Heart right ventricle (tissue), 16 donors: ENCODE measurements at places on chromosomes 5 and 9. TPM values are rescaled to one million over a fixed set of nuclear protein-coding genes. Genes with fewer than 3 reads are reported as not detected.

The BARHL1 gene
- polyA plus RNA-seq: not detected

The SLC1A1 gene
- polyA plus RNA-seq: 3.5 TPM

The LHX6 gene
- 7.3 TPM for polyA plus RNA-seq

The EQTN gene
- polyA plus RNA-seq: not detected

The SKIC3 gene
- 16.7 TPM for polyA plus RNA-seq

DNA sequence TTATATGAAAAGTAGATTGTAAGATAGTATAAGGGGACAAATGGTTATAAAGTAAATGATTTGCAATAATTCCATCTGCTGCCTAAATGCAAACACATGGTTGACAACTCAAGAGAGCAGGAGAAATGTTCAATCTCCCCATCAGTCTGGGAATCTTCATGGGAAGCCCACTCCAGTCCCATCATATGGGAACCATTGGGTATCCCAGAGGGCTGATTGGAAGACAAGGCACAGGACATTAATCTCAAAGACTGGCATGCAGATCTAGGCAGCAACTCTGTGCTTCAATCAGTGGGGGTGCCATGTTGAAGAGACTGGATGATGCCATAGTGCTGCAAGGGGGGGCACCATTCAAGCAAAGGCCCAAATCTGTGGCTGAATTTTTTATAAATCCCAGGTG lies 193.1 kb upstream of the PDE4D start:
- DNase-seq: no peak

DNA sequence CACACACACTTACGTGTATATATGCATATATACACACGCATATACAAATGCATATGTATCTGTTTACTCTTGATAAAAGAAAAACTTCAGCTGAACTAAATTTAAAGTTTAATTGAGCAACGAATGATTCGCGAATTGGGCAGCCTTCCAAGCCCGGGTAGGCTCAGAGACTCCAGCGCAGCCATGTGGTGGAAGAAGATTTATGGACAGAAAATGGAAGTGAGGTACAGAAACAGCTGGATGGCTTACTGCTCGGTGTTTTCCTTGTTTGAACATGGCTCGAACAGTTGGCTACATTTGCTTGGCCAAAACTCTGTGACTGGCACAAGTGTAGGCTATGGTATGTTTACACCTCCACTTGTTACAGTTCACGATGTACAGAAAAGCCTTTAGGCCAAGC lies 239.3 kb upstream of the PRDM9 start:
- DNase-seq: no peak
